ENCODE measurements at places on chromosomes 5 and 9.
A peak's percentile ranks its signal among the peaks of the same experiment; 100 is the strongest.

DNA sequence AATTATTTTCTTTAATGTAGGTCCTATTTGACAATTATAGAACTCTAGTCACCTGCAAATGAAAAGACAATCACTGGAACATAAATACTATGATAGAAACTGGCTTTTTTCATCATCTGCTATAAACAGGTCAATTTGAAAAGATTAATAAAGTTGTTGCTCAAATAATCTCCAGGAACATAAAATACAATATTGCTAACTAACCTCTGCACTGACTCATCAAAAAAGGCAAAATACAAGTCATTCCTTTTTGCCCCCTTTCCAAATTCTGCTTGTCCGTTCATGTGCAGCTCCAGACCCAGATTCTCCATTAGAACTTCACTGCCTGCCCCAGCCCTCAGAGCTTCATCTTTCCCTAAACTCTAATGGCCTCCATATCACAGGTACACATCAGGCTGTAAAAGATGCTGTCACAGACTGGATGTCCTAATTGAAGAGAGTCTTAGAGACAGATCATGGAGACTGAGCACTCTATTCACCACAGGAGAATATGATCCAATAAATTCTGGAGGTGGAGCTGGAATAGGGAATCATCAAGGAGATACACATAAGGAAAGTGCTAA lies 1.6 kb downstream of the DCTN4 start:
- DNase-seq, result no peak

DNA sequence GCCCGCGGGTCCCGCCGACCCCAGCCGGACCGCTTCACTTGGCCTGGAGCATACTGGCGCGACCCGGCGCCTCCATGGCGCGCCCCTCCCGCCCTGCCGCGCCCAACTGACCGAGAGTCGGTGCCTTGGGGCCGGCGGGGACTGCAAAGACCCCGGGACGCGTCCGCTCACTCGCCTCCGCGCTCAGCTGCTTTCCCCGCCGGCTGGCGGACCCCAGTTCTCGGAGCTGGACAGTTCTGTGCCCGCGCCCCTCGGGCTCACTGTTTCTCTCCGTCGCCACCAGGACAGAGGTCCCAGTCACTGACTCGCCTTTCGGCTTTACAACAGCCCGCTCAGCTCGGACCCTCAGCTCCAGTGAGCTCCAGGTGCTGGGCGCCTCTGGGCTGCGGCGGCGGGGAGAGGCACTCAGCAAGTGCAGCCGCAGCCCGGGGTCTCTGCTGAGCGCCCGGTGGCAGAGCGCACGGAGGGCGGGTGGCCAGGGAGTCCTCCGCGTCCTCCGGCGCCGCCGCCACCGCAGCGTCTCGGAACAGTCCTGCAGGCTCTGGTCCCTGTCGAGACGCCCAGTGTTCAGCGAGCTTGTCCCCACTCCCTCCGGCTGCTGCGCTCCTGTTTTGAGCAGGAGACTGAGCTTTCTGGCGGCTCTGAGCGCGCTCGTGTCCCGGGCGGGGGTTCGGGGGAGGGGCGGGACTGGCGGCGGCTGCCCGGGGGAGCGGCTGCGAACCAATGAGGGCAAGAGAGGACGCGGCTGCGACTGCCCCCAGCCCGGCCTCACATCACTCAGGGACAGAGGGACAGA lies at the start of gene SMIM32:
SMIM32 (minus strand) TSS at position 637 of the 796 bp plus-strand sequence. CDS start 638 bp downstream, outside the sequence.
- DNase-seq, result no peak

- DNase-seq, result no peak
Measured at GRCh38 chr5:170571281-170571731, 67.5 kb downstream of the KCNIP1 start.

DNA sequence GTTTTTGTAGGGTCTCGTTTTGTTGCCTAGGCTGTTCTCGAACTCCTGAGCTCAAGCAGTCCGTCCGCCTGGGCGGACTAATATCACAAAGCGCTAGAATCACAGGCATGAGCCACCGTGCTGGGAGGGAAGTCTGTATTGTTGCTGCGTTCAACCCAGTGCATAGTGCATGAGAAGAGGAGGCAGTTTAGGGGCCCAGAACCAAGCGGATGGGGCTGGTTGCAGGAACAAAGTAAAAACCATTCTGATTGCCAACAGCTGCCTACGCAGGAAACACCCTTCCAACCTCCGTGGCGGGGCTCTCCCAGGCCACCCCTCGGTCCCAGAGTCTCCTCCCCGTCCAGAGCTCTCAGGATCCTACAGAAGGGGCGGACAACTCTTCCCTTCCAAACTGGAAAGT lies 87.1 kb downstream of the ANXA2R start:
- DNase-seq, result no peak

- no peak for DNase-seq
Measured at GRCh38 chr5:4511996-4512656, 628.0 kb upstream of the ADAMTS16 start.

- no peak for DNase-seq
Measured at GRCh38 chr5:95848701-95849100, 26.2 kb upstream of the GLRX start.

DNA sequence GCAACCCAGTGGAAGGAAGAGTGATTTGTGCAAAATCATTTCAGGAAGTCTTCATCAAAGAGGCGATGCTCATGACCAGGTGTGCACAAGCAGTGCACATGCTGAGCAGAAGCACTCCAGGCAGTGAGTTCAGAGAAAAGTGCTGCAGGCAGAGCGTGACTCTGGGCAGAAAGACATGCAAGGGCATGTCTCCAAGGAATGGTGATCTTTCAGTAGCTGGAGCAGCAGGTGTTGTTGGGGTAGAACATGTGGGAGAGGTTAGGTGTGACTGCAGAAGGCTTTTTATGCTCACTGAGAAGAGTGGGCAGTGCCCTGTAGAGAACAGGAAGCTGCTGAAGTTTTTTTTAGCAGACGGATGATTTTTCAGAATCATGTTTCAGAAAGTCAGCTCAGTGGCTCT lies 545.4 kb upstream of the TLE4 start:
- no peak for DNase-seq

- no peak for DNase-seq
Measured at GRCh38 chr5:160957312-160957861, 105.4 kb upstream of the ATP10B start.

- no peak for DNase-seq
Measured at GRCh38 chr5:170266570-170267381, 30.8 kb downstream of the LCP2 start.

DNA sequence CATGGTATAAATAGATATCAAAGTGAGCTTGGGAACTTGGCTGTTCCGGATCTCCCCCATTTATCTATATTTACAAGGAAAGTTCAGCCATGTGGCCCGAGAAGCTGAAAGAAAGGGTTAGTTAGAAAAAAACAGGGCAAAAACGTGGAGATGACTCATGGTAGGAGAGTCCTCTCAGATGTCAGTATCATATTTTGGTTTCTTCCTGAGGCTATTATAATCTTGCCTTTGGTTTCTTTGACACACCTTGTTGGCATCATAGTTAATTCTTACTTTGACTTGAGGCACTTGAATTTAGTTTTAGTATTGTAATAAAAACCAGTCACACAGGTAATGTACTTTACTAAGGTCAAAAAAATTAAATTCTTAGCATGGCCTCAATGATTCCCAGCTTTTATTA lies 59.9 kb downstream of the GABRA6 start:
- DNase-seq, result no peak

DNA sequence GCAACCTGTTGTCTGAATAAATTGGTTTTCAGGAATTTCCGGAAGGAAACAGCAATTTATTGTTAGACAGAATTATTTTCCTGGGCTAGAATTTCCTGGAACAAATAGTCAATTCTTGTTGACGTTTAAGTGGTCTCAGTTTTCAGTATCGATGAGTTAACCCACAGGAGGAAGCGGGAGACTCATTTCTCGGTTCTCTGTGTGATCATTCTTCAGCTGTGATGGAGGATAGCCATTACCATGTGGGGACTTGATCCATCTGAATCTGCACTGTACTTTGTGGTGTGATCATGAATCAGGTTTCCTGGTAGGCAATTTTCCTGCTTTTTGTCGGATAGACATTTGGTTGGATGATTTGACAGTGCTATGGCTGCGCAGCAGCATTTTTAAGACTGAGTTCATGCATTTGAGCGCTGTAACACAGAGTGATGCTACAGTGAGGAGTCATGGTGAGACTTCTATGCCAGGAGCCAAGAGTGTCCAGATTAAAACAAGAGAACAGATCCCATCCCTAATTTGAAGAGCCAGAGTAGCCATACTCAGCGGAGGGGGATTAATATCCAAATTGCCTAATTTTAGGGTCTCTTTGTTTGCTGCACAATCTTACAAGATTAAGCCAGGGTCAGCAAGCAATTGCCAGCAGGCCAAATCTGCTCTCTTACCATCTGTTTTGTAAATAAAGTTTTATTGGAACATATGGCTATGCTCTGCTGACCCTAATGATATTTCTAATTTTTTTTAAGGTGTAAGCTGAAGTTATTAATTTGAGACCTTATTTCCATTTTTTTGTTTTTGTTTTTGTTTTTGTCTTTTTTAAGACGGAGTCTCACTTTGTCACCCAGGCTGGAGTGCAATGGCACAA lies 355.9 kb downstream of the RAB3C start:
- no peak for DNase-seq

DNA sequence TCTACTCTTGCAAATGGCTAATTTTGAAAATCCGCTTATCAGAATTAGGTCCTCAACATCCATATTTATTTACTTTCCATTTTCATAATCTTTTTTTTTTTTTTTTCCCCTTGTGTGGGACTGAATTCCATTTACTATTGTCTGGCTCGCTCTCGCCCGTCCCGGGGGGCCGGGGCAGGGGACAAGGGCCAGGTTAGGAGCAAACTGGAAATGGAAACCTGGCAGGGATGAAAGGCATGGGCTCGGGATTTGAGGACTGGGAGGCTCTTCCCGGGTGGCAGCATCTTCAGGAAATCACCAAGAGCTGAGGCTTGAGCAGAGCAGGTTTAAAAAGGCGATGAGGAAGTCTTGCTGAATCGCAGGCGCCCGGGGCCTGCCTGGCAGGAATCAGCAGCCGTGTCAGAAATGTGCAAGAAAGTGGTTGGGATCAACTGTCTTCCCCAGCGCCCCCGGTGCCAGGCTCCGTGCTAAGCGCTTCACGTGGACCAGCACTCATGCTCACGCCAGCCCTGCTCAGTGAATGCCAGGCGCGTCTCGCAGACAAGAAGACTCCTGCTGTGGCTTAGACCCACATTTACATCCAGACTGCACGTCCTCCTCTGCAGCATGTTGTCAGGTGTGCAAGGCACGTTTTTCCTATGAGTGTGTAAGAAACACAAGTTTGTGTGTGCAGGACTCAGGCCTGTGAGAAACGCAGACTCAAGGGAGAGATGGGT lies 66.3 kb upstream of the UNC5A start:
- peak; percentile 59 for DNase-seq

- no peak for DNase-seq
Measured at GRCh38 chr9:14932231-14932630, 22.0 kb upstream of the FREM1 start.

GRCh38 chr5:74370168-74370567 lies 270.4 kb downstream of the ENC1 start:
- DNase-seq, result peak; percentile 62

- no peak for DNase-seq
Measured at GRCh38 chr5:167642779-167643517, 648.5 kb upstream of the WWC1 start.

- no peak for DNase-seq
Measured at GRCh38 chr5:14683906-14684455, 19.5 kb downstream of the OTULIN start.

- no peak for DNase-seq
Measured at GRCh38 chr5:11273180-11273903, 512.3 kb upstream of the DAP start.

DNA sequence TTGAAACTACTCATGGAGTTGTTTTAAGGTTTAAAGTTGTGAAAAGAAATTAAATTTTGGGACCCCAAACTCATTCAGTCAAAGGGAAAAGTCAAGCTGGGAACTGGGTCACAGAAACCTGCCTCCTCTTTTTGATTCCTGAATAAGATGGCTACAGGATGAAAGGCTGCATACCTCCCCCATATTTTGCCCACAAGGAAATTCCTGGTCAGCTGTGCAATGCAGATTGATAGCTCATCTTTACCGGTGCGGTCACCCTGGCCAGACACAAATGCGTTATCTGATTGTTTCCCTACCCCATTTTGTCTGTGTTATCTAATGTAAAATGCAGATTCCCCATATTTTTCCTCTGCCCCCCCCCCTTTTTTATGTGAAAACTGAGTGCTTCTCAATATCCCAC lies 1.3 kb downstream of the HAVCR2 start:
- DNase-seq, result no peak

Data from posterior vena cava (tissue), 2 donors.